ENCODE measurements at places on chromosomes 11 and 22.

DNA sequence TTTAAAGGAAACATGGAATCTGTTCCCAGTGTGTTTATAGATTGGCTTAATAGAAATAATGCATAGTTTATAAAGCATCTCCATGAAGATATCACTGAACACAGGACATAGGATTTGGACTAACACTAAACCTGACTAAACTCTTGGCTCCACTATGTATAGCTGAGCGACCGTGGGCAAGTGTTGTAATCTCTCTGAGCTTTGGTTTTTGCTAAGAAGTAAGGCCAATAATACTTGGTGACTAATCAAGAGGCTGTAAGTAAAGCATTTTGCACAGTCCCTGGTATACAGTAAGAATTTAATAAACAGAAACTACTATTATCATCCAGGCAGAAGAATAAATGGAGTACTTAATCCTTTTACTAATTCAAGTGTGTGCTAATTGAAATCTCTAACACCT is 125.5 kb upstream of the MTMR2 start:
- no peak for DNase-seq

GRCh38 chr22:29353286-29353685 is 35.1 kb downstream of the AP1B1 start:
- DNase-seq: no peak

GRCh38 chr11:128398517-128399250 is 188.7 kb downstream of the ETS1 start:
- no peak for DNase-seq

DNA sequence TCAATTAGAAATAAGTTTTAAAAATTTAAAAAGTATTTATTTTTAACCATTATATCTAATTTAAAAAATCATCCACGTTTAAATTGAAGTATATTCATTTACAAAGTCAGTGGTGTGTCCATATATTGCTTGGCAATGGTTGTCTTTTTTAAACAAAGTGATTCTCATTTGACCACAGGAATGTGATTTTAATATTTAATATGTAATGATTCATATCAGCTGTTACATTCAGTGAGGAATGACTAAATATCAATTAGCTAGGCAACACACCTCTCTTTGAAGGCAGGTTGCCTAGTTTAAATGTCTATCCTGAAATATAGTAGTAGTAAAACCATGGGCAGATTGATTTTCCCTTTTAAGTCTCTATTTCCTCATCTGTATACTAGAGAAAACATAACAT is 392.2 kb upstream of the CCDC179 start:
- DNase-seq: no peak

DNA sequence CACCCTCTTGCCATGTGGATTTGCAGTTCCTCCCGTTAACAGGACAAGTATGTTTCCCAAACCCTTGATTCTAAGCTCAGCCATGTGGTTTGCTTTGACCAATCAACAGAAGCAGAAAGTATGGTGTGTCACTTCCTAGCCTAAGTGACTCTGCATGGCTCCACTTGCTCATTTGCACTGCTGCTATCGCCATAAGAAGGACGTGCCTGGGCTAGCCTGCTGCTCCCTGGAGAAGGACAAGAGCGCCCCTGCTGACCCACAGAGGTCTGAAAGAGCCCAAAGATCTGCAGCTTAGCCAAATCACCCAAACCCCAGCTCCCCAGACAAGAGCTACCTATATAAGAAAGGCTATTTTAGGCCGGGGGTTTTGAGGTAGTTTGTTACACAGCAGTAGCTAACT is 18.0 kb downstream of the TBRG1 start:
- no peak for DNase-seq

GRCh38 chr11:8686325-8686724 is 3.7 kb downstream of the RPL27A start:
- DNase-seq: no peak

DNA sequence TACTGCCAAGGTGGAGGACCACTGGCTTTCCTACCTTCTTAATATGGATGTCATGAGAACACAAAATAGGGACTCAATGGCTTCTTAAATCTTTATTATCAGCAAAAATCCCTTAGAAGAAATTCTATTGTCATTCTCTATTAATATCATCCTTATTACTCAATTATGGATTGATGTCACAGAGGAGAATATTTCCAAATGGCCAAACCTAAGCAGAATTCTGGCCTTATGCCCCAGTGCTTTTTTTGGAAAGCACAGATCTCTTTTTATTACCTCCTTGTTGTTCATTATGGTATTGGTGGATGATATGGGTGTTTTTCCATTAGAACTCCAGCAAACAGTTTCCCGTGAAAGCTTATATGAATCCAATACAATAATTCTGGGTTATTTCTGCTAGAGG is 9.9 kb downstream of the CRTAM start:
- DNase-seq: no peak

GRCh38 chr11:2489083-2489482 is 44.3 kb downstream of the KCNQ1 start:
- DNase-seq: no peak

DNA sequence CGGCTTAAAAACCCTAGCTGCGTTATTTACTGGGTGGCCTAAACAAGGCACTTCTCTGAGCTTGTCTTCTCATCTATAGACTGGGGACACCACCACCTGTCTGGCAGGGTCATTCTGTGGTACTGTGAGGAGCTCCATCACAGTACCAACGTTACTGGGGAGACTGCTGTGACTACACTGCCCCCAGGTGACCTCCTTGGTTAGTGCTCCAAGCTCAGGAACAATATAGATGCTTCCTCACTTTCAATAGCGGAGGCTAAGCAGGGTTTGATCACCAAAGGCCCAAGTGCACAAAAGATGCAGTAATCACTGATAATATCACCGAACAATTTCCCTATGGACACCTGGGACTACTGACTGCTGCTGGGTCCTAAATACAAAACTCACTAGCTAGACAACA is 18.8 kb downstream of the PRPF19 start:
- no peak for DNase-seq

DNA sequence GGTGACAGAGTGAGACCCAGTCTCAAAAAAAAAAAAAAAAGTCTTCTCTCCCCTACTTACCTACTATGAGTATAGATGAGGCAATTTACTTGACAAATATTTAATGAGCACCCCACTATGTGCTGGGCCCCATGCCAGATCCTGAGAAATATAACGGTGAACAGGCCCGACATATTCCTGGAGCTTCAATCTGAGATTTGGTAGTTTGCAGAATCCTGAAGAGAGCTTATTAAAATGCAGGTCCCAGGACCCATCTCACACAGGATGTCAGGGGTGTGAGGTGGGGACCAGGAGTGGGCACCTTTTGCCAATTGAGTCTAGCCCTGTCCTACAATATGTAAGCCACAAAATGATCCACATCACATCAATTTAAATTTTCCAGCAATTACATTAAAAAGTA is 44.0 kb downstream of the KCNJ4 start:
- no peak for DNase-seq

GRCh38 chr11:70712471-70712870 is 314.1 kb downstream of the CTTN start:
- DNase-seq: no peak

- DNase-seq: no peak
Observed at GRCh38 chr11:85712953-85713352, 27.0 kb upstream of the CCDC89 start.

DNA sequence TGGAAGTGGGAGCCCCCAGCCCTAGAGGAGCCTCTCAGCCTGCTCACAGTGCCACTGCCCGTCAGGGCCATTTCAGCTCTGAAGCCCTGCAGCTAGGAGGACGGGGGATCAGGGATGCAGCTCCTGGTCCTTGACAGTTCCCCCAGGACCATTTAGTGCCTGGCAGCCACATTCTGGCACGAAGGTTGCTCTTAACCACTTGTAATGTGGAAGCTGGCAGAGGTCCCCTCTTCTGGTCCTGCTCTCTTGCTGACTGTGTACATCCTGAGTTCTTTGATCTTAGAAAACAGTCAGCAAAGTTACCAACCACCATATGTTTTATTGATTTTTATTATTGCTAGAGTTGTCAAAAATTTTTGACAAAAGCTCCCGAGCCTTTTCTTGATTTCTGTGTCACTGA is 44.2 kb downstream of the CABIN1 start:
- DNase-seq: no peak

- DNase-seq: no peak
Observed at GRCh38 chr11:44229098-44229497, 80.8 kb downstream of the ALX4 start.

DNA sequence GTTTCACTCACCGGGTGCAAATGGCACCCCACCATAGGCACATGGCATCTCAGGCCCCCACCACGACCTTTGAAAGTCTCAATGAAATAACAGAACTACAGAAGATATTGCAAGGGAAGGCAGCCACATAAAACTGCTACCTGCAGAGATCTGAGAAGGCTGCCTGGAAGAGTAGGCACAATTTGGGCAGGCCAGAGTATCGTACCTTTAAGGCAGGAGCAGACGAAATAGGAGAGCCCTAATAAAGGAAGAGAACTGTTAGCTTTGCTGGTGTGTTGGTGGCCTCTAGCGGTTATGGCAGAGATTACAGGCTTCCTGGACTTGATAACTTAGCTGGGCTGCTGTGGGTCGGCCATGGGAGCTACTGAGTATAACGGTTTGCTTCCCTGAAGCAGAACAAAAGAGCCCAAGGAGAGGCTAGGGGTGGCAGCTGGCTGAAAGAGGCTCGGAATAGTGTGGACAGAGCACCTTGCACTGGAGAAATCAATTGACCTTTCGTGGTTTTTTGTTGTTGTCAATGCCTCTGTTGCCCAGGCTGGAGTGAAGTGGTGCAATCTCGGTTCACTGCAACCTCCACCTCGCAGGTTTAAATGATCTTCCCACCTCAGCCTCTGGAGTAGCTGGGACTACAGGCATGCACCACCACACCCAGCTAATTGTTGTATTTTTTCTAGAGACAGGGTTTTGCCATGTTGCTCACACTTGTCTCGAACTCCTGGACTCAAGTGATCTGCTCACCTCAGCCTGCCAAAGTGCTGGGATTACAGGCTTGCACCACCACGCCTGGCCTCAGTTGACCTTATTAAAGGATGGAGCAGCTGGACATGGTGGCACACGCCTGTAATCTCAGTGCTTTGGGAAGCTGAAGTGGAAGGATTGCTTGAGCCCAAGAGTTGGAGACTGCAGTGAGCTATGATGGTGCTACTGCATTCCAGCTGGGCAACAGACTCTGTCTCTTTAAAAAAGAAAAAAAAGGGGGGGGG is 4.8 kb downstream of the SDF2L1 start:
- peak; percentile 28 for DNase-seq

GRCh38 chr11:68328374-68329091 is 16.1 kb downstream of the LRP5 start:
- no peak for DNase-seq

DNA sequence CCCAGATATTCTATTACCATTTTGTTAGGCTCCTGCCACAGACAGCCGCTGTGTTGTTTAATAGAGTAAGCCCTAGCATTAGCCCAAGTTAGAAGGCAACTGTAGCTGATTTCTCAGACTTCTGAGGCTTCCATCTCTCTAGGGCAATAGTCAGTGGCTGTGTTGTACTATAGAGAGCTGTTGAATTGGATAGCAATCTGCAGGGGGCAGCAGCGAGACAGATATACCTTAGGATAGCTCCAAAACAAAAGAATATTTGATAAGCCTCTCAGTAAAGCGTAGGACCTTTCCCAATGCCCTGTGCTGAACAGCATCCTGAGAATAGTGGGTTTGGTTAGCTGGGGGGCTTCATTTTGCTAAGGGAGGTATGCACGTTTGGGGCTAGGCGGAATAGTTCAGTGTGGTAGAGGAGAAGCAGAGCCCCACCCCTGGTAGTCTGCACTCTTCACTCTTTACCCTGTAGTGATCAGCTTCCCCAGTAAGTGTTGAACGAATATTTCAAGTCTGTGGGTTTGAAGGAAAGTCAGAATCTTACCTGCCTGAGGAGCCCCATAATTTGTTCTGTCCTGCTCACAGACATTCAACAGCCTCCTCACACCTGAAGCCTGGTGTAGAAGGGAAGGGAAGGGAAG is 515.1 kb downstream of the INSC start:
- DNase-seq: no peak

GRCh38 chr11:27217948-27218420 is 145.0 kb downstream of the CCDC34 start:
- no peak for DNase-seq

- DNase-seq: no peak
Observed at GRCh38 chr11:121055076-121055475, 31.2 kb downstream of the TBCEL start.
